LHCN-M2 (cell line): ENCODE measurements at places on chromosomes 5 and 9. TPM values are rescaled to one million over a fixed set of nuclear protein-coding genes. Genes with fewer than 3 reads are reported as not detected.

DNA sequence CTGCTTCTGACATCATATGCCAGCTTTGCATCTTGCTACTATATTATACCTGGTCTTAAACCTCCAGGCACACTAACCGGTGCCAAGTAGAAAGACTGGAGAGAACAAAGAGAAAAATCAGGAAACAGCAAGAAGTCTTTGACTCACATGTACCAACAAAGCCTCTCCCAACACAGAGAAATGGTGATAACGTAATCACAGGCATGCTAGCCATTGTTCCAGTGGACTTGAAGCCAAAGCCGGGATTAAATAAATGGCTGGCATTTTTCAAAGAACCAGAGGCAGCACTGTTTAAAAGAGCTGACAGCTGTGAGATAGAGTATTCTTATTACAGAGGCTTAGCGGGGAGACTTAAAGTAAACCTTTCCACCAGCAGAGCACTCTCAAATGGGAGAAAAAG, 148.4 kb upstream of the NFIL3 start:
- peak; percentile 2 for DNase-seq

Gene NMUR2
- not detected in 2 replicates for total RNA-seq

GRCh38 chr9:14924230-14925219, 14.3 kb upstream of the FREM1 start:
- DNase-seq = peak; percentile 20

- peak; percentile 29 for DNase-seq
These were observed 73.0 kb downstream of the GADD45G start for GRCh38 chr9:89677702-89678395.

- no peak for DNase-seq
These were observed 7.7 kb upstream of the DPM2 start for GRCh38 chr9:127945338-127945737.

Gene BASP1
- 155 and 164 TPM in 2 replicates for total RNA-seq

DNA sequence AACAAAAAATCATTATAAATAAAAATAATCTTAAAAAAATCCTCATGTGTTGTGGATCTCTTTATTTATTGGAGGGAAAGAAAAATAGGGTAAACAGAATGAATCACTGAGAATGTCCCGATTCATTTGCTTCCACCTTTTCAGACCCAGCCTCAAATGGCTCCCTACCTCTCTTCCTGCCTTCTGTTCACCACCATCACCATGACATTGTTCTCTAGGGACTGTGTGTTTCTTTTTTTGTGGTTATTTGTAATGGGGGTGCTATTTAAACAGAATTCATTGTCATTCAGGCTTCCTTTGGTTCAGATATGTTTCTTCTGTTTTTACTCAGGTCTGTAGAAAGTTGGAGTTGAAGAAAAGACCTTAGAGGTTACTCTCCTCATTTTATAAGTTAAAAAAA, 198.2 kb downstream of the KIF4B start:
- no peak for DNase-seq

GRCh38 chr9:121636341-121636865, 15.0 kb upstream of the DAB2IP start:
- no peak for DNase-seq

- peak; percentile 99 for DNase-seq
These were observed at the start of gene NOL6 for GRCh38 chr9:33473643-33474352. Gene NOL6, minus strand, starts transcription at chr9:33473924. Its CDS starts 82 bp downstream, at chr9:33473842.
